ENCODE measurements at places on chromosomes 12 and 14. TPM values are rescaled to one million over a fixed set of nuclear protein-coding genes. Genes with fewer than 3 reads are reported as not detected.

TMEM132C gene
- total RNA-seq: not detected

SALL2 gene
- 0.21 TPM for total RNA-seq

LRRIQ1 gene
- total RNA-seq: not detected

PNMA1 gene
- 21.6 TPM for total RNA-seq

DNA sequence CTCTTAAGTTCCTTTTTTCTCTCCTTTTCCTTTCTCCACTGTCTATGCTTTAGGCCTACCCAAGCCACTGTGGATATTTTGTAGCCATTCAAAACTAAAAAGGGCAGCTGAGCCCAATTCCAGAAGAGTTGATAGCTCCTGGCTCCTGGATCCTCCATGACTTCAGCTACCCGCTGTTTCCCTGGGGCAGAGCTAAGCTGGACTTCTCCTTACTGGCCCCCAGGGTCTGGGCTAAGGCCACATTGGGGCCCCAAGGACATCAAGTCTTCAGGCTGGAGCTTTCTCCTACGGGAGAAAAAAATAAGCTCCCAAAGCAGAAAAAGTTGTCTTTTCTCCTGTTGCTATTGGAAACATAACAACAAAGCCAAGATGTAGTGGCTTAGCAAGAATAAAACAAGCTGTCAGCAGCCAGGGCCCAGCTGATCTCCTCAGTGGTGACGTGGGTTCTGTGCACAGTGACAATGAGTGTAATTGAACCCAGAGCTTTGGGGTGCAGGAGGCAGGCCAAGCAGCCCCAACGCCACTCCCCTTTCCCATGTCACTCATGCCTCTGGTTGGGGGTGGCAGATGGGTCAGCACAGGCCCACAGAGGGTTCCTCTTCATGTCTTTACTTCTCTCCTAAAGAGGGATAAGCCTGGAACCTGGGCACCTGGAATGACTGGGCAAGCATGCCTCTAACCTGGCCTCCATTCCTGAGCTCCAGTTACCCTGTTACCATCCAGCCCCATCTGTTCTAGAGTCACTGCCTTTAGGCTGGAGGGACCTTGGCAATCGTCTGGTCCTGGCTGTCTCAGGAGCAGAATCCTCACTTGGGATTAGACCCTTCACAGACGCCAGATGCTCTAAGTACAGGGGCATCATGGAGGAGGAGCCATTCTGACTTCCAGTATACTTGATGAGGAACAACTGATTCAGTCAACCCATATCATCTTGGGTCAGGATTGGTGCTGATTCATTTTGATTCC lies 171.2 kb downstream of the ZFP36L1 start:
- H3K27me3 ChIP-seq: no peaks in the 10 kb centered on the region
- no peaks in the 10 kb centered on the region for H3K36me3 ChIP-seq
- DNase-seq: no peak
- H3K4me1 ChIP-seq: peaks cover 1% of the 10 kb centered on the region
- H3K27ac ChIP-seq: no peak overlapping the region

GRCh38 chr14:72247896-72248465 lies 315.8 kb downstream of the RGS6 start:
- no peak overlapping the region for H3K27ac ChIP-seq
- H3K4me3 ChIP-seq: no peak overlapping the region
- no peak for DNase-seq
- H3K36me3 ChIP-seq: no peaks in the 10 kb centered on the region
- H3K27me3 ChIP-seq: no peaks in the 10 kb centered on the region
- H3K4me1 ChIP-seq: no peaks in the 10 kb centered on the region

DNA sequence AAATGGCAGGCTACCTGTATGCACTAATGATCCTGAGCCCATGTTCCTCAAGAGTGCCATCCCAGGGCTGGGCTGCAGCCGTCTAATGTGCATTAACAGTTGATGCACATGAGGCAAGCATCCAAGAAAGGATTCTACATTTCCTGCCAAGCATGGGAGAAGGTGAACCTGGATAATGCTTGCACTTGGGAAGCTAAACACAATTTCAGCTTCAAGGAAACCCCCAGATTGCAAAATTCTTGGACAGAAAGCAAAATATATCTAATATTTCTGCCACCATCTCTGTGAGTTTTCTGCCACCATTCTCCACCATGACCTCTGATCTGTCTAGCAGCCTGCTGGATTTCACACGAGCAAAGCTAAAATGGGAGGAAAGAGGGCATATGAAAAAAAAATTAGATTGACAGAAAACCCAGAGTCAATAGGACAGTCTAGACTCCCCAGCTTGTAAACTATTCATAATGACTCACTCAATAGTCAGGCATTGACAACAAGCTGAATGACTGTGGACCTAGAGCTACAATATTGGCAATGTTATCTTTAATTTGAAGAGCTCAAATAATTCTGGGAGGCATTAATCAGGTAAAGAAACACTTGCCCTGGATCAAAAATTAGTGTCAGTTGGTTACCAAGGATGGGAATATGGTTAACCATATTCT lies 91.9 kb upstream of the BCL2L14 start:
- 0 out of 2 replicates have a peak overlapping the region, but pooled peaks have one; percentile 3 for H3K27ac ChIP-seq
- H3K27me3 ChIP-seq: no peaks in the 10 kb centered on the region
- no peaks in the 10 kb centered on the region for H3K36me3 ChIP-seq

DNA sequence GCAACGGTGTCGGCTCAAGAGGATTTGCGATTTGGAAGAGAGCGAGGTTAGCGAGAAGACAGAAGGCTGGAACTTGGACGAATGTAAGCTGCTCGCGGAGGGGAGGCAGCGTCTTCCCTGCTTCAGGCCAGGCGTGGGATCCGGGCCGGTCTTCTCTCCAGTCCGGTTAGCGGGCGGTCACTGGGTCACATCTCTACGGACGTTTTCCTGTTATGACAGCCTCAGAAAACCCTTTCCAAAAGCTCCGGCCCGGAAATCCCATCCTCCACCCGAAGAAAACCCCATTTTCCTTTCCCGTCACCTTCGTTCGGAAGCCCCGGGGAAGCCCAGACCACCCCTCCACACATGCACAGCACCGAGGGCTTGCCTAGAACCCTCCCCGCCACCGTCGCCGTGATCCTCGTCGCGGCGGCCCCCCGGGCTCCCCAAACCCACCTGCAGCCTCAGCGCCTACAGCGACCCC lies 268 bp downstream of the NDUFB1 start:
- H3K36me3 ChIP-seq: peaks cover 55% of the 10 kb centered on the region
- H3K4me1 ChIP-seq: peaks cover 8% of the 10 kb centered on the region
- DNase-seq: no peak
- H3K27me3 ChIP-seq: no peaks in the 10 kb centered on the region
- H3K4me3 ChIP-seq: peak overlapping the region; percentile 79

- H3K4me1 ChIP-seq: no peaks in the 10 kb centered on the region
- no peak overlapping the region for H3K4me3 ChIP-seq
- DNase-seq: no peak
- no peaks in the 10 kb centered on the region for H3K36me3 ChIP-seq
These were observed 319.2 kb downstream of the GPHN start for GRCh38 chr14:66827182-66827581.

DNA sequence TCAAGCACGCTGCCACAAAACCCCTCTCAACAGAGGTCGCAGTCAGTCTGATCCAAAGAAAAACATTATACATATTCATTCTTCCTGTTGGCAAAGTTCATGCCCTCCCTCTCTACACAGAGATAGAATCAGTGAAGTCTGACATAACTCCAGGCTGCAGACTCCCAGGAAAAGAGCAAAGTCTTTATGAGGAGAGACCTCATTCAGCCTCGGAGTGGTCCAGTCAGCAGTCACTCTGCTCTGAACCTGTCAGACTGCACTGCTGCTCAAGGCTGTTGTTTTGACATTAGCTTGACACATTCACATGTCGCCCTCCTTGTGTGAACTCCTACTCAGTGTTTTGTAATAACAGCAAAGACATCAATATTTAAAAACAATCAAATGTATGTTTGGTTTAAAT lies 241.2 kb upstream of the G2E3 start:
- H3K27ac ChIP-seq: no peak overlapping the region
- H3K4me1 ChIP-seq: no peaks in the 10 kb centered on the region
- H3K36me3 ChIP-seq: no peaks in the 10 kb centered on the region
- no peak overlapping the region for H3K4me3 ChIP-seq
- no peak for DNase-seq
- peaks cover 3% of the 10 kb centered on the region for H3K27me3 ChIP-seq

- no peaks in the 10 kb centered on the region for H3K4me1 ChIP-seq
- no peak overlapping the region for H3K4me3 ChIP-seq
- no peak overlapping the region for H3K27ac ChIP-seq
- no peaks in the 10 kb centered on the region for H3K36me3 ChIP-seq
These were observed 7.4 kb downstream of the RFLNA start for GRCh38 chr12:124302241-124302806.

DNA sequence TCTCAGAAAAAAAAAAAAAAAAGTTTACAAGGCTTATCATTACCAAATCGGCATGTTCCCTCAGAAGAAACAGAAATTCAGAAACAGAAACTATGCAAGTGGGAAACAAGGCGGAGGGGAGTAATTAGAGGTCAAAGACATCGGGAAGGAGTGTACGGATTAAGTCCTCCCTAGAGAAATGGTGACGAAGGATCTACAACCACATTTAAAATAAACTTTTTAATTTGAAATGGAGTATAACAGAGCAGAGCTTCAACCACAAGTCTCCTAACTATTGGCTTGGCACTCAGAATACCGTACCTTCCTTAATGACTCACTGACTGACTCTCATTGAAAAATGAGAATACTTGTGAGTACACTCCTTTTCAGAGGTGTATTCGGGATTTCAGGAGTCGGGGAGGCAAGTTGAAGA lies 908 bp downstream of the ENTPD5 start:
- H3K27me3 ChIP-seq: no peaks in the 10 kb centered on the region
- peak overlapping the region; percentile 87 for H3K27ac ChIP-seq
- peak overlapping the region; percentile 82 for H3K4me3 ChIP-seq
- H3K4me1 ChIP-seq: peaks cover 10% of the 10 kb centered on the region
- H3K36me3 ChIP-seq: peaks cover 4% of the 10 kb centered on the region

DNA sequence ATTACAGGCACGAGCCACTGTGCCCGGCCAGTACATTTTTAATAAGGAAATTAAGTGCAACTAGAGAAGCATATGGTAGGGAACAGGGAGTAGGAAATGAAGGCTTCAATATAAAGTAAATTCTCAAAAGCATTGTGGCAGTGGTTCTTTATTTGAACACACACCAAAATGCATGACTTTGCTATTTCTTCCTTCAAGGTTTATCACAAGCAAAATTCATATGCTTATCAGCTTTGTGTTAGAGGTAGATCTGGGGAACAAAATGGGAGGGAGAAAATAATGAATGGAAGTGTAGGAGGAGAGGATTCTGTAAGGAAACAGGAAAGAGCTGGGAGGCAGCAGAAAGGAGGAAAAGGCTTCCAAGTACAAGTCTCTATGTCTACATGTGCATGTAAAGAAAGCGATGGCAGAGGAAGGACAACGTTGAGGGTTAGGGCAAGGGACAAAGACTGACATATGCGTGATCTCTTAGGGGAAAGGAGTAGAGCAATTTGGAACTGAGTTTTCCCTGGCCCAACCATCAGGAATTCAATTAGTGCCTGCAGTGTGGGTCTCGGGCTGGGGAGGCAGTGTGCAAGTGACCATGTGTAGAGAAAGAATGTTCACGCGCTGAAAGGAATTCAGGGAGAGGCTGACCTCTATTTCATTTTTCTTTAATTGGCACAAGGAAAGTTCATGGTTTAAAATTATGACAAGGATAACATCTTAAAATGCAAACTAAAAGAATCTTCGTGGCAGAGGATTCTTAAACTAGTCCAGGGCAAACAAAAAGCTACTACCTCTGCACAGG lies 22.9 kb upstream of the RASSF8 start:
- no peak overlapping the region for H3K4me3 ChIP-seq
- DNase-seq: no peak
- H3K36me3 ChIP-seq: no peaks in the 10 kb centered on the region
- no peak overlapping the region for H3K27ac ChIP-seq
